ENCODE measurements at places on chromosomes 5 and 9.

- no peak for DNase-seq
These were observed 171.9 kb downstream of the MAPKAP1 start for GRCh38 chr9:125534971-125535701.

GRCh38 chr5:83169571-83170337 lies 92.4 kb downstream of the XRCC4 start:
- no peak for DNase-seq

DNA sequence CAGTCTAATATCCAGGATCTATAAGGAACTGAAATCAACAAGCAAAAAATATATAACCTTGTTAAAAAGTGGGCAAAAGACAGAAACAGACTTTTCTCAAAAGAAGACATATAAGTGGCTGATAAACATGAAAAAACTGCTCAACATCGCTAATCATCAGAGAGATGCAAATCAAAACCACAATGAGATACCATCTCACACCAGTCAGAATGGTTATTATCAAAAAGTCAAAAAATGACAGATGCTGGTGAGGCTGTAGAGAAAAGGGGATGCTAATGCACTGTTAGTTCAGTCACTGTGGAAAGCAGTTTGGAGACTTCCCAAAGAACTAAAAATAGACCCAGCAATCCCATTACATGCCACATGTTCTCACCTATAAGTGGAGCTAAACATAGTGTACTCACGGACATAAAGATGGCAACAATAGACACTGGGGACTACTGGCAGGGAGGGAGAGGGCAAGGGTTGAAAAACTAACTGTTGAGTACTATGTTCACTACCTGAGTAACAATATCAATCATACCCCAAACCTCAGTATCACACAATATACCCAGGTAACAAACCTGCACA lies 11.7 kb upstream of the TSSK1B start:
- DNase-seq, result no peak

- DNase-seq, result no peak
These were observed 762 bp downstream of the CACNA1B start for GRCh38 chr9:137878146-137878941.

- DNase-seq, result no peak
These were observed 35.0 kb downstream of the ARL15 start for GRCh38 chr5:54275361-54275760.

GRCh38 chr9:7363777-7364477 lies 435.7 kb downstream of the DMAC1 start:
- no peak for DNase-seq

GRCh38 chr5:36373527-36374086 lies 71.9 kb upstream of the RANBP3L start:
- DNase-seq, result no peak

GRCh38 chr5:166992108-166992507 lies 1299.3 kb upstream of the WWC1 start:
- no peak for DNase-seq

GRCh38 chr5:169009123-169009522 lies 291.8 kb downstream of the SLIT3 start:
- no peak for DNase-seq
